ENCODE measurements at places on chromosomes 11 and 22.

- DNase-seq, result peak; percentile 45
Observed at GRCh38 chr11:114180301-114181055, 115.7 kb upstream of the NNMT start.

- no peak for DNase-seq
Observed at GRCh38 chr11:100545970-100546369, 141.1 kb upstream of the ARHGAP42 start.

- DNase-seq, result peak; percentile 83
Observed at GRCh38 chr11:126647735-126648134, 292.2 kb downstream of the ST3GAL4 start.

- no peak for DNase-seq
Observed at GRCh38 chr22:41732096-41732772, 32.9 kb downstream of the MEI1 start.

GRCh38 chr11:58330861-58331260 lies 28.0 kb downstream of the OR5B17 start:
- DNase-seq, result peak; percentile 1

GRCh38 chr11:20027556-20028013 lies 132.7 kb downstream of the DBX1 start:
- DNase-seq, result no peak

DNA sequence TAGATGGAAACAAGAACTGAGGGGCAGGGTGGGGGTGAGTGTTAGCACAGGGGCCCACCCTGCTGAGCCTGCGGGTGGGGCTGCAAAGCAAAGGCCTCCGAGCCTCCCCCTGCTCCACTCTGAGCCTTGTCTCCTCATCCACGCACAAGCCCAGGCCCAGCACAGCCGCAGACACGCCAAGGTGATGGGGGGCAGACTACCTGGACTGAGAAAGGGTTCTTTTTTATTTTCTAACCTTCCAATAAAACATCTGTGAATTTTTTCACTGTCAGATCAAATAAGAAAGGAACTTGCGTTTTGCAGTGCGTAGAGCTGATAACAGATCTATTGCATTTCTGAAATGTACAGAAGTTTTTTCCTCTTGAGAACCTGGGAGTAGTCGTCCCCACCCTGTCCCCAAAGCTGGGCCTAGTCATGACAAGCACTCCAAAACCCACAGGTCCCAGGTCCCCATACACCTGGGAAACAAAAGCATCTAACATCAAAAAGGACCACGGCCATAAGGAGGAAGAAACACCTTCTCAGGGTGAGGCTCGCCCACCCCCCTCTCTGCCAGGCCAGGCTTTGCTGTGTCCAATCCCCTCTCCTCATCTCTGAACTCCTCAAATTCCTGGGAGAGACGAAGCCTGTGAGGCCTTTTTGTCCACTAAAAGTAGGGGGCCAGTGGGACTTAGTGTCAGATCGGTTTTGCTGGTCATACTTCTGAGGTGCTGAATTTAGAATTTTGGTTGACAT lies 22.7 kb upstream of the CD5 start:
- DNase-seq, result no peak

GRCh38 chr11:122354025-122354697 lies 238.1 kb upstream of the BLID start:
- DNase-seq, result no peak

GRCh38 chr11:62600367-62601121 lies 1.1 kb downstream of the MTA2 start:
- DNase-seq, result peak; percentile 21

DNA sequence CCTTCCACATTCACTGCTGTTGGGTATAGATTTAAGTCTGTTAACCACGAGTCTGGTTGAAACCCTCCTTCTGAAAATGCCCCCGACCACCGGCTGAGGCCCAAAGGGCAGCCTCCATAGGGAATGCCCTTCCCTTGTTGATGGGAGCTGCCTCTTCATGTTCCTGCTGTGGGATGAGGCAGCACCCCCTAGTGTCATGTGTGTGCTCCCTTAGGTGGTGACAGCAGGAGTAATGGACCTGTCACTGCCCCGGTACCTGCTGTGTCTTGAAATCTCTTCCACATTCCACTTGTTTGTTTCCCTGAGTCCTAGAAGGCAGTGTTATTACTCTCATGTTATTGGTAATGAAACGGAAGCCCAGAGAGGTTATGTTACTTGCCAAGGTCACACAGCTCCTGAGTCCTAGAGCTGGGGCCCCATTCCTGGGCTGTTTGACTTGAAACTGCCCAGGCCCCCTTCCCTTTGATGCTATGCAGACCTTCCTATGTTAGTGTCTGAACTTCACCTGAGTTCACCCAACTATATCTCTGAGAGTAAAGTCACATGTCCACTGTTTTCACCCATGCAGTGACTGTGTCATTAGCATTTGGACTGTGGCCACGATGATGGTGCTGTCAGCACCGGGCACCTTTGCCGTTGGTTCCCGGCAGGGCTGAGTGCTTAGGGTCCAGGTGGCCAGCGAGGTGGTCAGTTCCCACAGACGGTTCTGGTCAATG lies 234.3 kb downstream of the TBC1D22A start:
- no peak for DNase-seq

DNA sequence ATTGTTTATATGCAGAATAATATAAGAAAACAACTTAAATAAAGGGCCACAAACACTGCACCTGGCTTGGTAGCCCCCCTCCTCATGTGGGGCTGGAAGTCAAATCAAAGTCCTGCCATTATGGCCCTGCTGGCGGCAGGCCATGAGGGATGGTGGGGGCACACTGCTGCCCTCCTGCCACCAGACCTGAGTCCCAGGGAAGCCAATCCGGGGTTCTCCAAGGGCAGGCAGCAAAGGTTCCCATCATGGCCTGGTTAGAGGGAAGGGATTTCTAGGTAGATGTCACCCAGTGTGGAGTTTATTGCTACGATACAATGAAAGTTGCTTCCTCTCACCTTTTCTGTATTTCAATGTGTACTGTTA lies 39.1 kb downstream of the C11orf58 start:
- DNase-seq, result no peak

GRCh38 chr11:108322666-108323065 lies 99.8 kb downstream of the ATM start:
- DNase-seq, result peak; percentile 33

- no peak for DNase-seq
Observed at GRCh38 chr11:84105148-84105547, 819.0 kb upstream of the CCDC90B start.

DNA sequence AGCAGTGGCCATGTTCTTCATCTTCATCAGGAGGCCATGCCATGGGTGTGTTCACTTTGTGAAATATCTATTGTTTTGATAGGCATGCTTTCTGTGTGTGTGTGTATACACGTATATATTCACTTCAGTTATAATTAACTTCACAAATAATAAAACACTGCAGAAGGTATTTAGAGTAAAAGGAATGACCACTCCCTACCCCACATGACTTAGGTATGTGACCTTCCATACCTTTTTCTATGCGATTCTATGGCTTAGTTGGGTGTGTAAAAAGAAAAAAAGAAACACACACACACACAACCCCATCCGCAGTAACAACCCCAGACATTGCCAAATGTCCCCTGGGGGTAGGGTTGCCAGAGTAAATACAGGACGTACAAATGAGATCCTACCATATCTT lies 72.0 kb downstream of the CYTH4 start:
- no peak for DNase-seq

- DNase-seq, result peak; percentile 3
Observed at GRCh38 chr11:128516886-128517285, 70.5 kb downstream of the ETS1 start.

DNA sequence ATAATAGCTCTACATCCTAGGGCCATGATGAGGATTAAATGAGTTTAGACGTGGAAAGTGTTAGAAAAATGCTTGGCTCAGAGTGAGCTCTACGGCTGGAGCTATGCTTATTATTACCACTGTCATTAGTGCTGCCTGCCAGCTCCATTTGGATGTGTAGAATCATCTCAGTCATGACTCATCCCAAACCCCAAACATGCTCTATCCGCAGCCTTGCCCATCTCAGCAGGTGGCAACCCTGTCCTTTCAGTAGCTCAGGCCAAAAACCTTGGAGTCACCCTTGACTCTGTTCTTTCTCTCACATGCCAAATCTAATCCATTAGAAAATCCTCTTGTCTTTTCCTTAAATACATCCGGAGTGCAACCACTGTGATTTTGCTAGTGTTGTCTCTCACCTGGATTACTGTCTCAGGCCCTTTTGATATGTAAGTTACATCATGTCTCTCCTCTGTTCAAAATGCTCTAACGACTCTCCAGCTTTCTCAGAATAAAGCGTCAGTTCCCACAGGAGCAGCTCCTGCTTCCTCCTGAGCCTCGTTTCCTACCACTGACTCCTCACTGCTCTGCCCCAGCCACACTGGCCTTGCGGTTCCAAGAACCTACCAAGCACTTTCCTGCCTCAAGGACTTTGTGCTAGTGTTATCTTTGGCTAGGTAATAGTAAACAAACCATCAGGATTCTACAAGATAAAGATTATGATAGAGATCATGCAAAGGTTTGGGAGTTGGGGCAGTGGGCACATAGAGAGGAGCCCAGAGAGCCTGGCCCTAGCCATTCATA lies 10.5 kb upstream of the CHRM1 start:
- DNase-seq, result no peak

GRCh38 chr22:19895160-19895849 lies 40.6 kb upstream of the GNB1L start:
- DNase-seq, result no peak

DNA sequence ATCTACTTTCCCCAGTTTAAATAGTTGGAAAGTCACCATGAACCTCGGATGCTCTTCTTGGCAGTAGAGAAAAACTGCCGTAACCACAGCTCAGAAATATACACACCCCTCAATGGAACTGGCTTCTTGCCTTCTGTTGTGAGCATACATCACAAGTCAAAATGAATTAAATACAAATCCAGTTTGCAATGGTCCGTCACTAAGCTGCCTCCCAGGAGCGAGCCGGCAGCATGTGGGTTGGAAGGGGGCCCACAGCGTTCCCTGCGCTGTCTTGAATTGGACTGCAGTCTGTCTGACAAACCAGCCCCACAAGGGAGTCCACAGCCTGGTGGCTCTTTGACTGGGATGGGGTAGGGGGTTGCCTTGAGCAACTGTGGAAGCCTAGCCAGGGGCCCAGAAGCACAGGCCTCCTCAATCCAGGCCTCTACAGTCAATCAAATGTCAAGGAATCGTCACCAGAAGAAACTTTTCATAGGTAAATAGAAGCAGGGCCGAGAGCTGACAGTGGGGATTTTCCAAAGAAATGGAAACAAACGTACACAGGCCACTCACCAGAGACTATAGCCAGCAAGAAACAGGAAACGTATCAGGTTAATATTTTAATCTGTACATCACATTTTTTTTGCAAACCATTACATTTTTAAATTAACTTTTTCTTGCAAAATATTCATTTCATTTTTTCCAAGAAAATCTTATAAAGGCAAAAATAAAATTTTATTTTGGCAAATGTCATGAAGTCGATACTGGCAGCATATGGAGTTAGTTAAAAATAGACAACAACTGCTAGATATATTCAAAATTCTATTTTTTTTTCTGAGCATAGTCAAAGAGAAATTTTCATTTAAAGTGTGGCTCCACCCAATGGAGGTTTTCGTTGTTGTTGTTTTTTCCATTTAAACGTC lies 38.5 kb downstream of the C11orf58 start:
- peak; percentile 89 for DNase-seq

GRCh38 chr11:74909385-74909784 lies 39.5 kb downstream of the XRRA1 start:
- no peak for DNase-seq

DNA sequence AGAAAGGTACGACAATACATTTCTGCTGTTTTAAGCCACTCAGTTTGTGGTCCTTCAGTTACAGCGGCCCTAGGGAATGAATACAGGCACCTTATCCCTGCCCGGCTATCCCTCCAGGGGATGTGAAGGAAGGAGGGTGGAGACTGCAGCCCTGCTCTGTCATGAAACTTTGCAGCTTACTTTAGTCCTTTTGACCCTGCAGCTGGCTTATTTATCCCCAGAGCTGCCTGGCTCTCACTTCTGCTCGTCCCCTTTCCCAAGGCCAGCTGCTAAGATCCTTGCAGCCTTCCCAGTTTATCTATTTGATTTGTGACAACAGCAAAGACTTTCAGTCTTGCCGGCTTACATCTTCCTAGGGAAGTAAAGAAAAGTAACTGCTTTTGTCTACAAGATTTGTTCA lies 55.2 kb downstream of the SC5D start:
- DNase-seq, result no peak

GRCh38 chr11:2663915-2664314 lies 35.9 kb downstream of the KCNQ1OT1 start:
- DNase-seq, result no peak

- peak; percentile 85 for DNase-seq
Observed at GRCh38 chr11:12556155-12556554, 118.1 kb upstream of the TEAD1 start.

GRCh38 chr11:91932151-91932821 lies 292.3 kb upstream of the FAT3 start:
- no peak for DNase-seq

DNA sequence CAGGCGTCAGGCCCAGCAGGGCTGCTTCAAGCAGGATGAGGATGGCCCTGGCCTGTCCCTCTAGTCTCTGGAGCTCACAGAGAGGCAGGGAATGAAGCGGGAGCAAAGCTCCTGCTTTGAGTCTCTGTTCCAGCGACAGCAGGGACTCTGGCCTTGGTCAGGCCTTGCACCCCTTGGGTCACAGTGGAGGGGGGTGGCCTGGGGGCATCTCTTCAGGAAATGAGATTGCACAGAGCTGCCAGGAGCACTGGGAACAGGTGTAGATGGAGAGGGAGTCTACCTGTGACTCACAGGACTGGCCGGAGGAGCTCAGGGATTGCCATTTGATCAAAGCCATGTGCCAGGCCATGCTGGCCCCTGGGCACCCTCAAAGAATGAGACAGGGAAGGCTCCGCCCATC lies 1.6 kb downstream of the ANO1 start:
- no peak for DNase-seq

- no peak for DNase-seq
Observed at GRCh38 chr22:29456211-29456671, 17.9 kb downstream of the RFPL1 start.

DNA sequence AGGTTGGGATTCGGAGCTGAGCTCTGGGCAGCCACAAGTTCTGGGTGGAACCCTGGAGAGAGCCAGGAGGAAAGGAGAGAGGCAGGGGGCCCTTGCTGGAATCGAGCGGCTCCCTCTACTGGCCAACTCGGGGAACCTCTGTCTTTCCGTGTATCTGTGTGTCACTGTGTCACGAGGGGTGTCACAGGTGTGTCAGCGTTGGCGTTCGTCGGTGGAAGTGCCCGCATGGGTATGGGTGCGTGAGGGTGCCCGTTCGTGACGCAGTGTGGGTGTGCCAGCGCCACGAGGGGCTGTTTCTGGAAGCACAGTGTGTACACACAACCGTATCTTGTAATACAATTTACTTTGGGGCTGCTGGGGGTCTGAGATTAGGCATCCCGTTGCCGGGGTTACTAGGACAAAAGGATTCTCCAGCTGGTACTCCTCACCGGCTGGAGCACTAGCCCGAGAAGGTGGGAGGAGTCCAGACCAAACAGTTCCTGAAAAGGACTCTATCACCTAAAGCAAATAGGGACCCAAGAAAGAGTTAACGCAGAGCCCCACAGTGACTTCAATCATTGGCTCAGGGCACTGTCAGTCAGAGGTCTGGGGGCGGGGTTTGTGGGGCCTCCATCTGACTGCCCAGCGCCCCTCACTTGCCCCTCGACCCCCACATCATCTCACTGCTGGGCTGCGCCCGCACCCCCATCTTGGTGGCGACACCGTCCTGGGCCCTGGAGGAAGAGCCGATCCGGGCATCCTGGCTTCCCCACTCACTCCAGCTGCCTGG lies 2.6 kb upstream of the BCL9L start:
- peak; percentile 98 for DNase-seq
